ENCODE measurements at places on chromosomes 13 and 19.

GRCh38 chr13:66506979-66507378 is 723.2 kb downstream of the PCDH9 start:
- DNase-seq: no peak

GRCh38 chr13:51276636-51277035 is 54.4 kb downstream of the FAM124A start:
- no peak for DNase-seq

- no peak for DNase-seq
Measured at GRCh38 chr13:76622315-76623040, 263.7 kb downstream of the KCTD12 start.

DNA sequence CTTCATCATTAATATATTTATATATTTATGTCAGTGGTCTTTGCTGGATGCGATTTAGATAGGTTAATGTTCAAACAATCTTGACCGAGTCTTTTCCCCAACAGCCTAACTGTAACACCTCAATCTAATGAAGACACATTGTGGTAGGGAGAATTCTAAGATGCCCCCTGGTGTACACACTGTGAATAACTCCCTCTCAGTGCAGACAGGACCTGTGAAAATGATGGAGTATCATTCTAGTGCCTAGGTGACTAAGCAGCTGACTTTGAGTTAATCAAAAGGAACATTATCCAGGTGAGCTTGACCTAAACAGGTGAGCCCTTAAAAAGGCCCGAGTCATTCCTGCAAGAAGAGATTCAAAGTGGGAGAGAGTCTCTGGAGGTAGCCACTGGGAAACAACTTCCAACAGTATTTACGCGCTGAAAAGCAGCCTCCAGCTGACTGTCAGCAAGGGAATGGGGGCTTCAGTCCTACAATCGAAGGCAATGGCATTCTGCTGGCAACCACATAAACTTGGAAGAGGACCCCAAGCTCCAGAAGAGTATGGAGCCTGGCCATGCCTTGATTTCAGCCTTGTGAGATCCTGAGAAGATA is 28.0 kb upstream of the KBTBD7 start:
- peak; percentile 2 for DNase-seq

DNA sequence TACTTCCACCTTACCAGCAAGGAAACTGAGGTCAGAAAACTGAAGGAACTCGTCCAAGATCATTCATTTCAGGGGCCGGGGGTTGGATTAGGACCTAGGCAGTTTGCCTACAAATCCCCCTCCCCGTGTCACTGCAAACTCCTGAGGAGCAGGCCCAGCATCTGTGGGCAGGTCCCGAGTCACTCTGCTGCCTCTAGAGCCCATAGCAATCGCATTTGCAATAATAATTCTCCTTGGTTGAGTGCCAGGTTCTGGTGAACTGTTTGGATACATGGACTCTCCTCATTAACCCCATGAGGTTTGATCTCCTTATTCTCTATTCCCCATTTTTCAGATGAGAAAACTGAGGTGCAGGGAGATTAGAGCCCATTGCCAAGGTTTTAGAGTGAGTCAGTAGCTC is 903 bp downstream of the PIN1 start:
- no peak for DNase-seq

- DNase-seq: peak; percentile 47
Measured at GRCh38 chr19:19554074-19555023, 16.3 kb downstream of the CILP2 start.

- DNase-seq: no peak
Measured at GRCh38 chr13:83995930-83996329, 113.7 kb upstream of the SLITRK1 start.

DNA sequence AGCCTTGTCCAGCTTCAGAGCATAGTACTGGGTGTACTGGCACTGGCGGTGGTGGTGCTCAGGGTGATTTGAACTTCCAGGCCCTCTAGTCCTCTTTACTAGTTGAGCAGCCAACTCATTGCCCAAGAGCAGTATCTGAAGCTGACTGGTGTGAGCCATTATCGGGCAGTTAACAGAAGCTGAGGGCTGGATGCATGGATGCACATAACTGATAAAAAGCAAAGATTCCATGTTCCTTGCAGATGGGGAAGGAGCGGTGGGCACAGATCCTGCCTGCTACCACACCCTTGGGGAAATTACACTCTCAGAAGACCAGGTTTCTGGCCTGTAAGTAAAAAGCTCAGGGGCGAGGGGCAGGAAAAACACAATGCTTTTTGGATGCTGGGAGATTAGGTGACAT is 499.4 kb upstream of the ARGLU1 start:
- no peak for DNase-seq

- no peak for DNase-seq
Measured at GRCh38 chr13:65159803-65160202, 2070.3 kb downstream of the PCDH9 start.
